Activated naive CD4-positive, alpha-beta T cell treated with anti-CD3 and anti-CD28 coated beads, Interleukin-2, amount 50 U/mL, for 72 hours (primary cell): ENCODE measurements at places on chromosomes 7 and 10.

DNA sequence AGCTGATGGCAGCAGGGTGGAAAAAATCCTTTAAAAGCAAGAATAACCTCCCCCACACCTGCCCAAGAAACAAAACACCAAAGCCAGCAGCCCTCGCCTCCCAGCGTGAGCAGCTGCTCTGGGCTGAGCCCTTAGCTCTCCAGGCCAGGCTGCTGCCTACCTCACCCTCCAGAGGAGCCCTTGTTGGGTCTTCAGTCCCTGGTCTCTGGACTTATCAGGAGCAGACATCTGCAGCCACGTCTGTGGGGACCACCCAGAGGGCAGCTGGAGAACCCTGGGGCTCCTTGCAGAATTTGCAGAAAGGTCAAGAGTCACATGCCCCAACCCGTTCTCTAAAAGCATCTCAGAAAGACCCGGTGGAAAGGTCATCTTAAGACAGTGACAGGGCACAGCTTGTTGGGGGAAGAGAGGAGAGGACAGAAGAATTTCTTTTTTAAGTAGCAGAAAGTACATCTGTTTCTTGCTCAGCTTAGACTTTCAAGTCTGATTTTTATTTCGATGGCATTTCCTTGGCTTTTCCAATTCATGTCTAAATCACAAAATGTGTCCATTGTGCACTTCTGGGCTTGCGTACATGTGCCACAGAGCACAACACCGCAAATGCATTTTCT is 425.7 kb upstream of the NFE2L3 start:
- DNase-seq: no peak

GRCh38 chr7:105690325-105690945 is 109.1 kb upstream of the EFCAB10 start:
- DNase-seq: no peak

DNA sequence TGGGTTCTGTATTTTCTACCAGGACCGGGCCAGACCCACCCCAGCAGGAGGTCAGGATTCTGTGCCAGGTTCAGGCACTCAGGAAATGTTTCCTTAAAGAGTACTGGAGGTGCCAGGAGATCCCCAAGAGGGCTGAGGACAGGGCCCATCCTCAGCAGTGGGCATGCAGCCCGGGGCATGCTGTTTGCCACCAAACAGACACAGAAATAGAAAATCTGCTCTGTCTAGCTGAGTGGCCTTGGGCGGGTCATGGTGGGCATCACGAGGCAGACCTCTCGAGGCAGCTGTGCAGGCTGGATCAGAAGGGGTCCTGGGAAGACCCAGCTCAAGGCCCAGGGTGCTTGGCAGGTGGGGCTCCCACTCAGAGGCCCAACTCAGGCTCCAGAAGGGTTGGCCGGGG is 105.0 kb downstream of the FAM53B start:
- no peak for DNase-seq

DNA sequence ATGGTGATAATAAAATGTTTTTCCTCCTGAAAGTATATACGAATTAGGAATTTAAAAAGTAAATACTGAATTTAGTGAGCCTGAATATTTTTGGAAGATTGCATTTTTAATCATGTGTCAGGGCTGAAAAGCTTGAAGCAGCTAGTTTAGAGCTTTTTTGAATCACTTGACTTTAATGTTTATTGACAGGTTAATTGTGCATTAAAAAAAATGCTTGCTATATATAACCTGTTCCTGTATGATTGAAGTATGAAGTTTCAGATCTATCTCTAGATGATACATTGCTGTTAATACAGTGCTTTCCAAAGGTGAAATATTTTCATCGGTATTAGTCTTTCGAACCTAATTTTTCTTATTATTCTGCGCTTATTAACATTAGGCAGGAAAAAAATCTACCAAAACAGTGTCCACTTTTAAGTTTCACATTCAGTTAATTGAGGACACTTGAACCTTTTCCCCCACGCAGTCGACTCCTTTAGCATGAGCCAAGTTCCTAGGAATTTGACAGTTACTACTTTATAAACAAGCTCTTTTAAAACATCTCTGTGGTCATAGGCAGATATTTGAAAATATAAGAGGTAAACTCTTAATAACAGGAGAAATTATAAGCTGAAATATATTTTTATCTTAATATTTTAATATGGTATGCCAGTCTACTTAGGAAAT is 187.1 kb downstream of the MLLT10 start:
- no peak for DNase-seq

- DNase-seq: no peak
Measured at GRCh38 chr7:142420554-142421362, 162.9 kb upstream of the PRSS58 start.

- no peak for DNase-seq
Measured at GRCh38 chr10:75916906-75917305, 485.5 kb downstream of the LRMDA start.

- DNase-seq: no peak
Measured at GRCh38 chr10:104117839-104118323, 4.1 kb upstream of the SFR1 start.

GRCh38 chr7:101973130-101973529 is 155.7 kb downstream of the CUX1 start:
- no peak for DNase-seq

GRCh38 chr10:54909165-54909564 is 108.1 kb upstream of the PCDH15 start:
- DNase-seq: no peak

DNA sequence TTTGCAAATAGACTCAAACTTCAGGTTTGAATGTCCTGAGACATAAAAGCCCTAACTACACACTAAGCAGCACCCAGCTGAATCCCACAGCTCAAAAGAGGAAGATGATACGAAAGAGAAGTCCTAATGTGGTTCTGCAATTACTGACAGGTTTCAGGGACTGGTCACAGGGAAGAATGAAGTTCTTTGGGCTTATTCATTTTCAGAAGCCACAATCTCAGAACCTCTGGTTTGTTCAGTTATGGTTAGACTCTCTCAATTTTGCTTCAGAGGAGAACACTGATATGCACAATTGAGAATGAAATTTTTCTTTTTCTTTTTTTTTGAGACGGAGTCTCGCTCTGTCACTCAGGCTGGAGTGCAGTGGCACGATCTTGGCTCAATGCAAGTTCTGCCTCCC is 94.6 kb upstream of the FAM180A start:
- DNase-seq: peak; percentile 11

DNA sequence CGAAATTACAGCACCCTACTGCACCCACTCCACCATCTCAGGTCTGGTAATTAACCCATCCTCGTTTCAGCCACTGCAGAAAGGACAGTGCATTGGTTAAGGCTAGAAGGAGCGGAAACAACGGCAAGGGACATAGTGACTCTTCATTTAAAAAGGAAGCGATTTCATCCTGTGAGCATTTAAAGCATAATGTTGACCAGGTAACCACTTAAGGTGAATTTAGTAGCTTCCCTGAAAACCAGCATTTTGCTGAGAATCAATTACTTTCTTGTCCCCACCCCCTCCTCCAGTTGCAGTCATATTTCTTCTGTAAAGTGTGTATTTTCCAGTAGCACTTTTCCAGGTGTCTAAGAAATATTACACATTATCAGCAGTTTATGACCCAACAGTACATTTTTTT is 821 bp upstream of the JAZF1 start:
- no peak for DNase-seq

- DNase-seq: no peak
Measured at GRCh38 chr7:151481650-151482505, 37.8 kb downstream of the RHEB start.

DNA sequence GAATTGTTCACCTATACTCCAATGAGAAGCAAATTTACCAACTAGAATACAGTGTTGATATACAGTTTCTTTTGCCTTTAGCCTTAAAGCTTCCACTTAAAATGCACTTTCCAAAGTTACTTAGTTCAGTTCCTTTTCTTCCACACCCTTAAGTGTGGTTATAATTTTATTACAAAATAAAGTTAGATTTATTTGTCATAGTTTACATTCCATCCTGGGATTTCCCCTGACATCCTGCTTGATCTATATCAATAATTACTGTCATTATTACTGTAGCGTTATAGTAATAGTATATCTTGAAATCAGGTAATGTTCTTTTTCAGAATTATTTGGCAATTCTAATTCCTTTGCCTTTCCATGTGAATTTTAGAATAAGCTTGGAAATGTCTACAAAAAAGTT is 23.3 kb upstream of the MEST start:
- no peak for DNase-seq

GRCh38 chr10:52571018-52571417 is 201.6 kb downstream of the MBL2 start:
- no peak for DNase-seq

- no peak for DNase-seq
Measured at GRCh38 chr10:126309228-126309883, 78.9 kb downstream of the ADAM12 start.

DNA sequence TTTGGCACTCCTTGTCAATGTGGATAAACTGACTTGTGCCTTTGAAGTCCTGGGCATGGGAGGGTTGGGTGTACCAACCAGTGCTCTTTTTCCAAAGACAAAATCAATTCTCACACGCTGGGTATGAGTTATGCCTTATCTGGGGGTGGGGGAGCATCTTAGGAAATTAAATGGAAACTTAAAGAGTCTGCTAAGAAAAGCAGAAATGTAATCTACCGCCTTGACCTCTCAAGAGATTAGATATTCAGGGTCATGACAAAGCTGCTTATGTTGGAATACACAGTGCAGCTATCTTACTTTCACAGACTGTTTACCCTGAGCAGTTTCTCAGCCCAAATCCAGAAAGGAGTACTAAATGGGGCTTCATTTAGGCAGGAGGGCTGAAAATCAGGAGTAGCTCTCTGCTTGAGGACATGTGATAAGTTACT is 2.6 kb downstream of the MEST start:
- DNase-seq: no peak

GRCh38 chr7:138662076-138662990 is 38.8 kb downstream of the SVOPL start:
- no peak for DNase-seq

- DNase-seq: no peak
Measured at GRCh38 chr7:50821457-50822008, 38.8 kb upstream of the GRB10 start.

DNA sequence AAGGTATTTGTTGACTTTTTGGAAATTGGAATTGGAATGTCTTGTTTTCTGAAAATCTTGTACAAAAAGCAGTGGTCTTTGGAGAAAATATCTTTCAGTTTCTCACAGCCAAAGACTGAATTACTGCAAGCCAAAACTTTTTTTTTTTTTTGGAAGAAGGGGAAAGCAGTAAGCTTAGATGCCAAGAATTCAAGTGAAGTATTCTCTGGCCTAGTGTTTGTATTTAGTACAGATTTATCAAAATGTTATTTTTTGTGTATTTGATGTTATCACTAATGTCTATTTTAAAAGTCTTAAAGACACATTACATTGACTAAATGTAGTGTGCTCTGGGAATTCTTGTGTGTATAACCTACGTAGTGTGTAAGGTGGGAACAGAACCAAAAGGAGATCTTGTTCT is 6.2 kb downstream of the TET1 start:
- no peak for DNase-seq

- DNase-seq: no peak
Measured at GRCh38 chr7:70052691-70053090, 454.4 kb downstream of the AUTS2 start.

GRCh38 chr7:116138202-116138801 is 72.0 kb upstream of the TES start:
- DNase-seq: no peak

DNA sequence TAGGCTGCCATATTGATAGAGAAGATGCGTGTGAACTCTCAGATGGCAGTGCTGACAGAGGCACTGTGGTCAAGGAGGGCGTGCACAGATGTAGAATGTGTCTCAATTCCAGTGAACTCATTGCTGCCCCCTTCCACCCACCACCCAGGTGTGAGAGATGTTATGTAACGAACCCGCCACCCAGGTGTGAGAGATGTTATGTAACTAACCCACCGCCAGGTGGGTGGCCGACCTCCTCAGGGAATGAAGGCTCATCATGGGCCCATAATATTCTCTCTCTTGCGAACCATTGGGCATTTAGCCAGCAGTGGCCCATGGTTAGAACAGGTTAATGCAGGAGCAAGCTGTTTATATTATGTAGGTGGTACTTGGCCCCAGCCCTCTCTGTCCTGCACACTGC is 140.4 kb upstream of the MTPN start:
- no peak for DNase-seq

- no peak for DNase-seq
Measured at GRCh38 chr10:105075031-105075430, 433.9 kb downstream of the SORCS3 start.

- DNase-seq: no peak
Measured at GRCh38 chr10:76354921-76355320, 923.5 kb downstream of the LRMDA start.

DNA sequence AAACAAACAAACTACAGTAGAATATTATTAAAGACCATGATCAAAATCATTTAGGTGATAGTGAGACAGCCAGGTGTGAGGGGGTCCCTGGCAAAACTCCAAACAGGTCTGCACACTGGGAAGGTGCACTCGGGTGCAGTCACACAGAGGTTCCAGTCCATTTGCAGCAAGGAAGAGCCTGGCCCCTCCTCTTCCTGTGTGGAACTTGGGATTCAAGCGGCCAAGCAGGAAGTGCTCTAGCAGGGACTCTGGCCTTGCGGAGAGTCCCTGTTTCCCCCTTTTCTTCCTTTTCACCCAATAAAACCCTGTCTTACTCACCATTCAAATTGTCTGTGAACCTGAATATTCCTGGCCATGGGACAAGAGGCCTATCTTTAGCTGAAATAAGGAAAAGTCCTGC is 181.8 kb downstream of the LRRTM3 start:
- DNase-seq: no peak

DNA sequence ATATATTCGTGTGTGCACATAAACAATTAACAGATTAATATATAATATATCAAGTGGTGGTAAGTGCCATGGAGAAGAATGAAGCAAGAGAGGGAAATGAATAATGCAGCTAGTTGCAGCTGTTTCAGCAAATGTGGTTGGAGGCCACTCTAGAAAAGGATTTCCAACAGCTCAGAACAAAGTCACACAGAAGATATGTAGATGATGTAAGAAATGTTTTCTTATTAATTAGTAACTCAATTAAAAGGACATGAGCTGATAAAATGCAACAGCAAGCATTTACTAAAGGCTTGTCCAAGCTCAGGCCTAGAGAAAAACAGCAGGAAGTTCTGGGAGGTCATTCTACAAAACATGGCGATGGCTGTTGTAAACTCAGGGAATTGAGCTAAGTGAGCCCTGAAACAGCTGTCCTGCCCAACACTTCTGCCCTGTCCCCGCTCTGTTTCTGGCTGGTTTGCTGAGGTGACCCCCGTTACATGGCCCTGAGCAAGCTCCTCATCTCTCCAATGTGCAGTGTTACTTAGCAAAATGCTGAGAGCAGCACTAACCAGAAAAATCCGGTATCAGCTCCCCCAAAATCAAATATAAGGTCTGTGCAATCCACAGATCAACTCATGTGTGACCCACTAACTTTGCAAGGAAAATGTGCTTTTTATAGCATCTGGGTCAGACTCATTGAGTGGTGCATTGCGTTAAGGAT is 23.4 kb upstream of the C10orf67 start:
- no peak for DNase-seq

DNA sequence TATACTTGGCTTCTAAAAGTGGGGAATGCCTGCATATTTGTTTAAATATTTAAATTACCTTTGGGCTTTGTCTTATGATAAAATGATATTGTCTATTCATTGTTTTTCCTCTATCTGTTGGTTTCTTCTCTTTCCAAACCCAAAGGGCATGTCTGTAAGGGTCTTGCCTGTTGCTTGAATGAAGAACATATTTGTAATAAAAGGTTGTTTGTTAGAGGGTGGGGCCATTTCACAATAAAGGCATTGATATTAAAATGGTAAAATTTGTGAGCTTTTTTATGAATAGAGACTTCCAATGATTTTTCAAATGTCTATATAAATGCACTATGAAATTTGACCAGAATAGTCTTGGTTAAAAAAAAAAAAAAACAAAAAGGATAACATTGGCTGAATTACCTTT is 105.2 kb downstream of the DKK1 start:
- DNase-seq: no peak

GRCh38 chr7:132097550-132098134 is 478.6 kb downstream of the PLXNA4 start:
- no peak for DNase-seq
